ENCODE measurements at places on chromosomes 2 and 18. TPM values are rescaled to one million over a fixed set of nuclear protein-coding genes. Genes with fewer than 3 reads are reported as not detected.

DNA sequence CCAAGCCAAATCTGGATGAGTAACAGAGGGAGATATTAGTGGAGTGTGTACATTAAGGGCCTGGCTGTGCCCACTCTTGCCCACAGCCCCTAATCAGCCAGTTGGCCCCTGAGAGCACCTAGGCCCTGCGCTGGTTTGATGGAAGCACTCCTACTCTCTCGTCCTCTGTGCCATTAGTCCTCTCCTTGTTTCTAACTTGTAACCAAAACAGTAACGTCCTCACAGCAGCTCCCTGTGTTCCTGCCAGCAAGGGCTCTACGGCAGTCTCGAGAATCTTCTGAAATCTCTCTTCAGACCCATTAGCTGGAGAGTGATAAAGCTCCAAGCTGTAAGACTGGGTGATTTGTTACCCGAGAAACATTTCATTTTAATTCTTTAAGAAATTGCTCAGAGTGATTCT is 76.1 kb downstream of the LRRC30 start:
- H3K36me3 ChIP-seq: no peaks in the 10 kb centered on the region
- no peak overlapping the region for H3K4me3 ChIP-seq
- no peak overlapping the region for H3K27ac ChIP-seq
- no peak for DNase-seq

- 0 out of 3 replicates have a peak, but pooled peaks cover 4% of the 10 kb centered on the region for H3K27me3 ChIP-seq
- H3K27ac ChIP-seq: no peak overlapping the region
- no peak for DNase-seq
These were observed 66.9 kb downstream of the STK39 start for GRCh38 chr2:168180483-168180882.

- H3K27me3 ChIP-seq: no peaks in the 10 kb centered on the region
- H3K4me1 ChIP-seq: no peaks in the 10 kb centered on the region
- no peak overlapping the region for H3K27ac ChIP-seq
- no peak for DNase-seq
- H3K4me3 ChIP-seq: no peak overlapping the region
These were observed 425.1 kb downstream of the CBLN2 start for GRCh38 chr18:72119082-72119481.

DNA sequence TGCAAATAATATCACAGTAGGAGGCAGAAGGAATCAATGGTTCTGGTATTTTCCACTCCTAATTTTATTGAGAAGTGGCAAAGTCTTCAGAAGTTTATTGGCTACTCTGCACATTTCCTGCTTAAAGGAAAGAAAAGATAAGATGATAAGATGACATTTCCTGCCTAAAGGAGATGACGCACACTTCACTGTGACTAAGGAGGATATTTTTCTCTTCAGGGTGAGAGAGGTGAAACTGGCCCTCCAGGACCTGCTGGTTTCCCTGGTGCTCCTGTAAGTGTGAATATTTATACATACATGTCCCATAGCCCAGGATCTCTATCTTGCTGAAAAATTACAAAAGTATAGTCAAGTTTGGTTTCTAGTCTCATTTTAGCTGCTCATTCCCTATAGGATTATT is 27.9 kb downstream of the COL3A1 start:
- no peak overlapping the region for H3K27ac ChIP-seq
- DNase-seq: peak; percentile 6
- no peaks in the 10 kb centered on the region for H3K4me1 ChIP-seq

SIX3 gene
- polyA plus RNA-seq: not detected

Data from K562 (cell line).